NCI-H526 (cell line): ENCODE measurements at places on chromosomes 11 and 22.

DNA sequence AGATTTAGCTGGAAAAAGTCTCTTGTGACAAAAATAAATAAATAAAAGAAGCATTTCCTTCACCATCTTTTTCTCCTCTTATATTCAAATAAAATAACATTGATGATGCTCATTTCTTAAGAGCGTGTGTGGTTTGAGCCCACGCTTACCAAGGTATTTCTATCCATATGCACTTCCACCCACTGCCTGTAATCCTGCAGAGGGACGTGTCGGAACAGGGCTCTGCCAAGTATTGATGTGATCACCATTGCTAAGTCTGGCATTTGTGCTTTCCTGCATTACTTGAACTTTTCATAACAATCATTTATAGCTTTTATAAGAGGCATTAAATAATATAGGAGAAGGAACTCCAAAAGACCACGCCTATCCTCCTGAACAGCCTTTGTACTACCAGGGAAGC, 107.6 kb downstream of the SHANK2 start:
- DNase-seq: no peak

DNA sequence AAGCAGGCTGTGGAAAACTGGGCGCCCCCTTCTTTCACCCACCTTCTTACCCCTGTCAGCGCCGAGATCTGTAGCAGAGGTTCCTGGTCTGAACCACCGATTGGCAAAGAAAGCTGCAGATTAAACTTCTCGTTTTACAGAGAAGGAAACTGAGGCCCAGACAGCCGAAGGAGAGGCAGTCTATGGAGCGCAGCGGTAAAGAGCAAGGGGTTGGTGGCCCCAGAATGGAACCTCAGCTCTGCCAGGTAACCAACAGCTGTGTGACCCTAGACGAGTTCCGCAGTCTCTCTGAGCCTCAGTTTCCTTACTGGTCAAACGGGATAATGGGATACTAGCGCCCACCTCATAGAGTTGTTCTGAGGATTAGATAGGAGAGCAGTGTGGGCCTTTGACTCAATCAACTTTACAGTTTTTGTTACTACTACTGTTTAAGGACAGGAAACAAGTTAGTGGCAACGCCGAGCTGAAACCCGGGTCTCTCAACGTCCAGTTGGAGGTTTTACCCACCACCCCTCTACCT, 3.1 kb upstream of the WT1 start:
- DNase-seq: no peak

DNA sequence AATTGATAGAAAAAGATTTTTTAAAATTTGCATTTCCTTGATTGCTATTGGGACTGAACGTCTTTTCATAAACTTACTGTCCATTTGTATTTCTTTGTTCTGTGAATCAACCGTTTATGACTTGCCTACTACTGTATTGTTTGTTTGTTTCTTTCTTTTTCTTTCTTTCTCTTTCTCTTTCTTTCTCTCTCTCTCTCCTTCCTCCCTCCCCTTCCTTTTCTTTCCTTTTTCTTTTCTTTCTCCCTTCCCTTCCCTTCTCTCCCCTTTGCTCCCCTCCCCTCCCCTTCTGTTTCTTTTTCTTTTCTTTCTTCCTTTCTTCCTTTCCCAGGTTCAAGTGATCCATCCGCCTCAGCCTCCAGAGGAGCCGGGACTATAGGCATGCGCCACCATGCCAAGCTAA, 46.9 kb downstream of the NF2 start:
- no peak for DNase-seq

DNA sequence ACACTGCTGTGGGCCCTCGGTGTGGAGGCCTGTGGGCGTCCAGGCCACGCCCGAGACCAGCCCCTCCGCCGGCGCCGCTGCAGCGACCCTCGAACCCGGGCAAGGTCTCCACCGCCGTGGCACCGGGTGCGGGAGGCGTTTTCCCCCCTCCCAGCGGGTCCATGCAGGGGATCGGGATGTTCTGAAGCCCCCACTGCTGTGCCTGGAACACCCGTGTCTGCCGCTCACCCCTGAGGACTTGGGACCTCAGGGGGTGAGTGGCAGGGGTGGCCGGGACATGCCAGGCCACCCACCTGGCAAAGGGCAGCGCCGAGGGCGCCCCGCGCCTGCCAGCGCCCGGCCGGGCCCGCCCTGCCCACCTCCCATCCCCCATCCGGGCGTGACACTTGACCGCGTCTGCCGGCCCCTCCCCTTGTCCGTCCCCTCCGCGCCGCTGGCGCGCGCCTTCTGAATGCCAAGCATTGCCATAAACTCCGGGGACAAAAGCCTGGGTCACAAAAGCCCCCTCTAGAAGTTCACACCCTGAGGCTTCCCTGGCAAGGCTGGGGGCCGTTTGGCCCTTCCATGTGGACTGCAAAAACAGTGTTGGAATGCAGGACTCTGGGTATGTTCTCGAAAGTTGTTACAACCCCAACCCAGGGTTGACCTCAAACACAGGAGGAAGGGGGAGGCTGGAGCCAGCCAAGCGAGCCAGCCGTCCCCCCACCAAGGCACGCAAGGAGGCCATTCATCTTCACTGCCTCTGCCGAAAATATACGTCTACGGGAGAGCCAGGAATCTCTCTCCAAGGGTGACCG, 819 bp upstream of the KCNQ1OT1 start:
- DNase-seq: no peak

- no peak for DNase-seq
Measured at GRCh38 chr11:3147257-3147619, 17.9 kb downstream of the OSBPL5 start.

GRCh38 chr11:111417011-111417765, 38.1 kb upstream of the POU2AF1 start:
- peak; percentile 57 for DNase-seq

GRCh38 chr11:6411594-6412031, 7.3 kb downstream of the APBB1 start:
- DNase-seq: no peak

DNA sequence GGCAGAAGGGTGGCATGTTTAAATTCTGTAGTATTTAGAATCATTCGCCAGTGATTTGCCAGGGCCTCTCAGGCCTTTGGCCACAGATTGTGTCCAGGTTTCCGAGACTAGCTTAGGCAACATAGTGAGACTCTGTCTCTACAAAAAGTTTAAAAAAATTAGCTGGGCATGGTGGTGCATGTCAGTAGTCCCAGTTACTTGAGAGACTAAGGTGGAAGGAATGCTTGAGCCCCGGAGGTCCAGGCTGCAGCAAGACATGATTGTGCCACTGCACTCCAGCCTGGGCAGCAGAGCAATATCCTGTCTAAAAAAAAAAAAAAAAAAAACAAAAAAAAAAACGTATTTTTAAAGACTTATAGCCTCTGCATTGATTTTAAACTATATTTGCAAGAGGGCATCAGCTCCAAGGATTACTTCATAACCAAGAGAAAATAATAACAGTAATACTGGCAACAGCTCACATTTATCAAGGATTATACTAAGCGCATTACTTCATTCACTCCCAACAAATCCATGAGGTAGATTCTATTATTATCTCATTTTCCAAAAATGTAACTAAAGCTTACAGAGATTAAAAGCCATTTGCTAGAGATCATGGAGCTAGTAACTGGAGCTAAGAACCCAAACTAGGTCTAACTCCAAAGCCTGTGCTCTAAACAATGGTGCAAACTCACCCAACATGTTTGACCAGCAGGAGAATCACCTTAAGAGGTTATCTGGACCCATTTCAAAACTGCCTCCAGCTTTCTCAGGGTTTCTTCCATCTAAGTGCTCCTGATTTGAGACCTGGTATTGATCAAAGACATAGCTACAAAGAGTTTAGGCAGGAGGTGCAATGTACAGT, 32.6 kb upstream of the SLC6A5 start:
- DNase-seq: no peak

- no peak for DNase-seq
Measured at GRCh38 chr11:108402241-108402640, 65.1 kb downstream of the C11orf65 start.

GRCh38 chr11:59510941-59511589, at the start of gene OR4D9:
Gene OR4D9, plus strand, starts transcription at chr11:59511539. Its CDS starts 3,374 bp downstream, at chr11:59514913.
- no peak for DNase-seq

DNA sequence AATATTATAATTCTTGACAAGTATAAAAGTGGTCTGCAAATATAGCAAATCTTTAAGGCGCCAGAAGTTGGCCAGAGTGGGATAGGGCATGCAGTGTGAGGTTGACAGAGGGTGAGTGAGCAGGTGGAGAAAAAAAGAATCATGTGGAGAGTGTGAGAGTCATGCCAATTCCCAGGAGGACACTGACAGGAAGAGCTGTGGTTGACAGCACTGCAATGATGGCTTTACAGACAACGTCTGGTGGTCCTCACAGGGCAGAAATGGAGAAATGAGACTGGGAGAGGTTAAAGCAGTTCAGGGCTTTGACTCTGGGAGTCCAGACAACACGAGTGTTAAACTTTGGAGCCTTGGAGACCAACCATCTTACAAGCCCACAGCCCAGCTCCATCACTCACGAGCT, 34.9 kb downstream of the SERPIND1 start:
- DNase-seq: no peak

DNA sequence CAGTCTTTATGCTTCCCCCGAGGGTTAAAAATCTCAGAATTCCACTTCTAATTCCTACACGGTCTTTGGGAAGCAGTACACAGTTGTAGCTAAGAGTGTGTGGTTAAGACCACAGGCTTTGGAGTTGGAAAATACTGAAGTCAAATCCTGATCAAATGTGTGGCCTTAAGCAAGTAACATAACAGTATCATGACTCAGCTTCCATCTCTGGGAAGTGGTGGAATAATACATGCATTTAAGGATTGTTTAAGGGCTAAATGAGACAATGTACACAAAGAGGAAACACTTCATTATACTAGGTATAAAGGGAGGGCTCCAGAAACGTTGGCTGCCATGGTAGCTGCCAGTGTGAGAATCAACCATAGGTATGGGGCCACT, 71.5 kb downstream of the FAT3 start:
- no peak for DNase-seq

DNA sequence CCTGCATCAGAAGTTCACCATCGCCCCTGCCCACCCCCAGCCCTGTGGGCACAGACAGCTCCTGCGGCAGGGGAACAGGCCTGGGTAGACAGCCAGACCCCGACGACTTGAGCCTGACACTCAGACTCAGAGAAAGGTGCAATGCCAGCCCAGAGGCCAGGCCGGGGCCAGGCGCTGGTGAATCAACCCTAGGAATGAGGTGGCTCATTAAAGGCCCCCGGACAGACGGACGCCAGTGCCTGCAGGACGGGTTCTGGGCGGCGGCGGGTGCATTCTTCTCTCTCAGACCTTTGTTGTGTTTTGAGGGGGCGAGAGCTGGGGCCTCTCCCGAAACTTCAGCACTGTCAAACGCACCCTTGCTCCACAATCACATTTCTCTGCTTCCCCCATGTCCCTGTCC, 5.6 kb downstream of the OVOL1 start:
- DNase-seq: no peak

- no peak for DNase-seq
Measured at GRCh38 chr11:71191201-71191600, 61.2 kb downstream of the SHANK2 start.

- DNase-seq: no peak
Measured at GRCh38 chr11:102410382-102410784, 42.2 kb downstream of the TMEM123 start.
